ENCODE measurements at places on chromosomes 2 and 18. TPM values are rescaled to one million over a fixed set of nuclear protein-coding genes. Genes with fewer than 3 reads are reported as not detected.

DES gene
- total RNA-seq, result not detected

SLC38A11 gene
- total RNA-seq, result not detected

ECEL1 gene
- total RNA-seq, result 0.60 TPM

- H3K27me3 ChIP-seq, result no peaks in the 10 kb centered on the region
- DNase-seq, result peak; percentile 80
- H3K4me3 ChIP-seq, result no peak overlapping the region
- H3K36me3 ChIP-seq, result no peaks in the 10 kb centered on the region
- no peak overlapping the region for H3K27ac ChIP-seq
These were observed 135.1 kb upstream of the GPC1 start for GRCh38 chr2:240300261-240300821.

GRCh38 chr18:59455728-59456276 lies 96.7 kb upstream of the LMAN1 start:
- H3K4me3 ChIP-seq, result no peak overlapping the region
- no peaks in the 10 kb centered on the region for H3K27me3 ChIP-seq
- no peaks in the 10 kb centered on the region for H3K36me3 ChIP-seq

GRCh38 chr2:134917360-134917865 lies 1.2 kb upstream of the CCNT2 start:
- H3K27ac ChIP-seq, result peak overlapping the region; percentile 98
- no peaks in the 10 kb centered on the region for H3K36me3 ChIP-seq
- H3K4me1 ChIP-seq, result peaks cover 30% of the 10 kb centered on the region
- no peak for DNase-seq

DNA sequence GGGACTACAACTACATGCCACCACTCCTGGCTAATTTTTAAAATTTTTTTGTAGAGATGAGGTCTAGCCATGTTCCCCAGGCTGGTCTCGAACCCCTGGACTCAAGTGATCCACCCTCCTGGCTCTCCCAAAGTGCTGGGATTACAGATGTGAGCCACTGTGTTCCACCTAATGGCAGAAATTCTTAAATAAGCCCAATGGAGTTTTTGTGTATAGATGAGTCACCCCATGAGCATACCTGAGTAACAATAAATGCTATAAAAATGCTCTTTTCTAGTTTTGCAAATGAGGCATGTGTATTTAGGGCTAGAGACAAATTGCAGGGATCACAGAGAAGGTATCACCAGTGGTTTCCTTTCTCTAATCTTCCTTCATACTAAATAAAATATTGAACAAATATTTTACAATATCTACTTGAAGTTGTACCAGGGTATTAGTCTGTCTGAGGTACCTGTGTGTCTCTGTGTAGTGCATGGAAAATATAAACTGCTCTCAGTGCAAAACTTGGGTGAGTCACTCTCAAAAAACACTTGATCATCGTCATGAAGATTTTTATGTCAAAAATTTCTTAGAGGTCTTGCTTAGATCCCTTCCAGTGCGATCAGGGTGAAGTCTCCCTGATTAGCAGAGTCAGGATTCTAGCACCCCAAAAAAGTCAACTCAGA lies 337.1 kb upstream of the MMADHC start:
- H3K27me3 ChIP-seq, result no peaks in the 10 kb centered on the region
- no peak overlapping the region for H3K4me3 ChIP-seq
- H3K36me3 ChIP-seq, result peaks cover 9% of the 10 kb centered on the region
- no peak overlapping the region for H3K27ac ChIP-seq
- peaks cover 12% of the 10 kb centered on the region for H3K4me1 ChIP-seq

DNA sequence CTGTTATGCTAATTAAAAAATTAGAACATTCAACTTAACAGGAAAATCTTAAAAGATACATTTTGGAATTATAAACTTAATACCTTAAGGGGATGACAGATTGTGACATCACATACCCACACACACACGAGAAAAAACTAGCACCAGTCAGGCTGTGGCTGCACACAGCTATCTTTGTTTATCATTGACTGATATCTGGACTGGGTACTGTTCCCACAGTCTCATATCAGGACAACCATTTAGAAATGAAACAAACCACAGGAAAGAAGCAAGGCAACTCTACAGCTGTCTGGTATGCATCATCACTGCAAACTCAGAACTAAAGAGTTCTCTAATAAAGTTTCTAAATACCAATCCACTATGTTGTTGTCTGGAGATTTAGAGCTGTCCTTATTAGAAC lies 210.9 kb upstream of the SMAD7 start:
- peaks cover 12% of the 10 kb centered on the region for H3K4me1 ChIP-seq
- no peaks in the 10 kb centered on the region for H3K27me3 ChIP-seq
- no peak for DNase-seq
- H3K27ac ChIP-seq, result no peak overlapping the region
- H3K4me3 ChIP-seq, result no peak overlapping the region
- H3K36me3 ChIP-seq, result peaks cover 35% of the 10 kb centered on the region

DNA sequence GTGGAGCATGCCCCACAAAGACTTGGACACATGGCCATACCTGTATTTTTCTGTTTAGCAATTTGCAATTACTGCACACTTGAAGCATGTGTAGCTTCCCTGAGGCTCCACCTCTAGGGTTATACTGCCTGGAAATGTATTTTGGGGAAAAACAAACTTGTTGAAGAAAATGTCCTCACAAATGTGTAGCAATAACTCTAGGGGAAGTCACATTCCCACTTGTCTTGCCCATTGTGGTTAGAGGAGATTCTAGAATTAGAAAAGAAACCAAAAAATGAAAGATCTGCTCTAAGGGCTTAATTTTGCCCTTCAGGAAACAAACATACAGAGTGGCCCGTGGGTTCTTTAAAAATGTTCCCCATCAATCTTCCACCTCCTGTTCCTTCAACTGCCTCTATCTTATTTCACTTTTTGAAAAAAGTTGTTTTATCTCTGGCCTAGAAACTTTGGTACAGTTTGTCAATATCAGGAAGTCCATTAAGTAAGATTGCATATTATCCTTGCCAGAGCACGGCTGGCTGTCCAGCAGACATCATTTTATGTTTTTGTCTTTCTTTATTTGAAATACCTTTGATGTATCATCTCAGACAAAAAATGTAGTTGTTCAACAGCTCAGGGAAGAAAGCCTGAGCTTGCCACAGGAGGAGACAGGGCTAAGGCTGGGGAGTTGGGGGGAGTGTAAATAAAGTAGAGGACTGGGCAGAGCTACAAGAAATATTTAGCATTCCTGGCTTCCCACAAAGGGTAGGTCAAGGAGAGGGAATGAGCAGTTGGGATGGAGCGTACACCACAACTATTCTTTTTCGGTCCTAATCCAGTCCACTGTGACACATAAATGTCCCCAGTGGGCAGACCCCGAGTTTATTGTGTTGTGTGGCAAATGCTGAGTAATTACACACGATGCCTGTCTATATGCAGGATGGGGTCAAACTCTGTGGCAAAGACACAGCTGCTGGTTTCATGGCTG lies 96.8 kb upstream of the CDC42EP3 start:
- H3K36me3 ChIP-seq, result no peaks in the 10 kb centered on the region
- H3K4me1 ChIP-seq, result peaks cover 88% of the 10 kb centered on the region
- peak overlapping the region; percentile 8 for H3K4me3 ChIP-seq
- no peak for DNase-seq
- H3K27me3 ChIP-seq, result no peaks in the 10 kb centered on the region

DNA sequence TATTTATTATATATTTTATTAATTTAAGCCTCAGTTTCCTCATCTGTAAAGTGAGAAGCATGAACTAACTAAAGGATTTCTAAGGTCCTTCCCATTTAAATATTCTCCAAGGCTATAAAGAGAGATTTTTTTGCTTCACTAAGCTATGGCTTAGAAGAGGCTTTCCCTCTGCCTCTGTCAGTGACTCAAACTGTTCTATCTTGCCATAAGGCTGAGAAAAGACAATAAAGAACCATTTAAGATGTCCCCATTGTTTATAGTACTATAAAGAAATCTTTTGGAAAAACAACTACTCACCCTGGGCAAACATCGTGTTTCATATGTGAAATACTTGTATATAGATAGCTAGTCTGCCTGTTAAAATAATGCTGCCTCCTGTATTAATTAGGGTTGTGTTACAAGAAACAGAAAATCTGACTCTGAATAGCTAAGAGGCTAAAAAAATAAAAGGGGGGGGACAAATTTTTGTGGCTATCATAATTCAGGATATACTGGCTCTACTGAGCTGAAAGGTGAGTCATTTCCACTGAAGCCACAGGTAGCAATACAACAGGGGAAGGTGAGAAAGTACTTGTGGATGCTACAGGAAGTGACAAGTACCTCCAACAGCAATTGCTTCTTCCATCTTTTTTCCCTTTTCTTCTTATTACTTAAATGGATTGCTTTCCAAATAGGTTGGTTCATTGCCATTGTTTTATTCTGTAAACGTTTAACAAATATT lies 25.4 kb downstream of the EPHA4 start:
- DNase-seq, result no peak
- no peak overlapping the region for H3K27ac ChIP-seq
- H3K27me3 ChIP-seq, result no peaks in the 10 kb centered on the region
- peaks cover 5% of the 10 kb centered on the region for H3K4me1 ChIP-seq
- no peak overlapping the region for H3K4me3 ChIP-seq

DNA sequence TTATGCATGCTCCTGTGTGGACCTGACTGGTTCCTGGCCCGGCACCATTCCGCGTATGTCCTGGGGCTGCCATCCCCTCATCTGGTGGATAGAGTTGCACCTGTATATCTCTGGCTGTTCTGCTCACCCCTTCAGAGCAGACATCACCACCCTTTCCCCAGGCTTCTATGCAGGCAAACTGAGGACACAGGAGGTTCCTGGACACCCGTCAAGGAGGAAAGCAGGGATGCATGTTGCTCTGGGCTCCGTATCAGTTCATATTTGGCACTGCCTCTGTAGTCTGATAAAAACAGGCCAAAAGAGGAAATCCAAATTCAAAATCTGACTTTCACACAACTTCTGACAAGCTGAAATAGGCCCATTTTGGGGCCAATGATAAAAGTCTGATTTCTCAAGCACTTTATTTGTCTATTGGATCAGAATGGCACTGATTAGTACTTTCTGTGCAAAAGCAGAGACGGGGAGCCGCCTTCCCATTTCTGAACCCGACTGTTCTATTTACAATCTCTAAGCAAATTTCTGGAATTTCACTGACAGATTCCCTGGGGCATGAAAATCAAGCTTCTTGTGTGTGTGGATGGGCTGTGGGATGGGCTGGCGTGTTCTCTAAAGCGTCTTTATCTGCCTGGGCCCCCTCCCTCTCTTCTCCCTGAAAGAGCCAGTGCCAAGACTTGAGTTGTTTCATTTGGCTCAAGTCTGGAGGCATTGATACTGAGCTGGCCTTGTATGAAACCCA lies 96.9 kb downstream of the SETBP1 start:
- H3K4me3 ChIP-seq, result peak overlapping the region; percentile 16
- no peaks in the 10 kb centered on the region for H3K27me3 ChIP-seq
- peak overlapping the region; percentile 42 for H3K27ac ChIP-seq
- no peak for DNase-seq
- H3K4me1 ChIP-seq, result peaks cover 87% of the 10 kb centered on the region
- H3K36me3 ChIP-seq, result peaks cover 10% of the 10 kb centered on the region

- H3K4me1 ChIP-seq, result peaks cover 6% of the 10 kb centered on the region
- no peak overlapping the region for H3K4me3 ChIP-seq
- H3K27ac ChIP-seq, result no peak overlapping the region
- DNase-seq, result peak; percentile 66
These were observed 99.8 kb upstream of the RAB6C start for GRCh38 chr2:129879614-129880180.

DNA sequence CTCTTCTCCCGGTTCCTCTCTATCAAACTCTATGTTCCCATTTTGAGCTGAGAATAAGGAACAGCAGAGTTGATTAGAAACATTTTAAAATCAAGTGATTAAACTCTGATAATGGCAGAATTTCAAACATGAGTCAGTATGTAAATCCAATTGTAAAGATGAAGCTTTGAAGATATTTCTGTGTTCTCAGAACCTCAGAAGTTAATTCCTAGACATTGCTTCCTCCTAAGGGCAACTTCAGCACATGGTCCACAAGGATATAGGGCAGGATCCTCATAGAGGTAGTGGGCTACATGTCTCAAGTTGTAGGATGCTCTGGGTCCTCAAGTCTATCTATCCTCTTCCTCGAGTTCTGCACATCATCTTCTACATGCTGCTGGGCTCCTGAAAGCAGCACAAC lies 46.3 kb downstream of the QPCT start:
- H3K27ac ChIP-seq, result no peak overlapping the region
- H3K27me3 ChIP-seq, result peaks cover under 1% of the 10 kb centered on the region
- H3K4me1 ChIP-seq, result peaks cover 13% of the 10 kb centered on the region
- H3K4me3 ChIP-seq, result no peak overlapping the region

- H3K4me3 ChIP-seq, result no peak overlapping the region
- no peaks in the 10 kb centered on the region for H3K36me3 ChIP-seq
- H3K27me3 ChIP-seq, result peaks cover 3% of the 10 kb centered on the region
- no peak overlapping the region for H3K27ac ChIP-seq
- no peak for DNase-seq
- H3K4me1 ChIP-seq, result no peaks in the 10 kb centered on the region
These were observed 303.4 kb downstream of the SMAD2 start for GRCh38 chr18:47627030-47627429.

GRCh38 chr2:212882626-212883025 lies 268.8 kb downstream of the IKZF2 start:
- no peaks in the 10 kb centered on the region for H3K27me3 ChIP-seq
- H3K36me3 ChIP-seq, result peaks cover 17% of the 10 kb centered on the region
- no peak overlapping the region for H3K4me3 ChIP-seq
- no peak for DNase-seq
- no peak overlapping the region for H3K27ac ChIP-seq

- DNase-seq, result no peak
- H3K4me3 ChIP-seq, result no peak overlapping the region
- no peaks in the 10 kb centered on the region for H3K4me1 ChIP-seq
These were observed 517.0 kb upstream of the KLHL29 start for GRCh38 chr2:22867973-22868372.

GRCh38 chr2:109695290-109695689 lies 81.1 kb downstream of the SOWAHC start:
- DNase-seq, result no peak
- no peak overlapping the region for H3K4me3 ChIP-seq
- H3K4me1 ChIP-seq, result peaks cover 3% of the 10 kb centered on the region
- H3K36me3 ChIP-seq, result no peaks in the 10 kb centered on the region
- H3K27me3 ChIP-seq, result peaks cover 15% of the 10 kb centered on the region

DNA sequence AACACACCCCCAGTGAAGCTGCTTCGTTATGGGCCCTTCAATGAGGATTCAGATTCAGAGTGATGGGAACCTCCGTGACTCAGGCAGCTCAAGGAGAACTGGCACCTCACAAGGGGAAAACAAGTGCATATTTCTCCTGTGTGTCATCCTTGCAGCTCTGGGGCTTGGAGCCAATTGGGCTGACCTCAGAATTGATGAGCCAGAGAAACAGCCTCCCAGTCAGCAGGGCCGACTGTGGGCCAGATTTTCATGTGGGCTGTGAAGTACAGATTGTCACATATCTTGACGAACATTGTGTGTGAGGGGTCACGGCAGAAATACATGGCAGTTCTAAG lies 189.6 kb upstream of the SP5 start:
- H3K4me3 ChIP-seq, result no peak overlapping the region
- H3K4me1 ChIP-seq, result peaks cover 37% of the 10 kb centered on the region
- H3K27ac ChIP-seq, result peak overlapping the region; percentile 73
- H3K36me3 ChIP-seq, result no peaks in the 10 kb centered on the region

DNA sequence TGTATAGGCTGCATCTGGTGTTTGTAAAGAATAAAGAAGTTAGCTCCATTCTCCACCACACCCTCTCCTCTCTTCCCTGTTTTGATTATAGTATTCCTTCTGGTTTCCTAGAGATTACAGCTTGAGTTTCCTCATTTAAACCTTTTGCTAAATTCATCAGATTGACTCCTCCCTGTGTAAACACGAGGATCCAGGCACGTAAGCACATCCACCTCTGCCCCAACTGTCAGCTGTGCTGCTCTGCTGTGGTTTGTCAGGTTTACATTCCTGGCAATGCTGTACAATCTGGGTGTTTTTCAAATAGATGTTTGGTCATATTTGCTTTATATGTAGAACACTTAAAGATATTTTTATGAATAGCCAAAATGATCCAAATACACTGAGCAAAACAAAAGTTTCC lies 302.8 kb downstream of the PTGR3 start:
- H3K27ac ChIP-seq, result no peak overlapping the region
- no peak overlapping the region for H3K4me3 ChIP-seq
- H3K4me1 ChIP-seq, result peaks cover 4% of the 10 kb centered on the region
- no peak for DNase-seq

All from osteocyte (in vitro differentiated cells).